ENCODE measurements at places on chromosomes 3 and 15.

DNA sequence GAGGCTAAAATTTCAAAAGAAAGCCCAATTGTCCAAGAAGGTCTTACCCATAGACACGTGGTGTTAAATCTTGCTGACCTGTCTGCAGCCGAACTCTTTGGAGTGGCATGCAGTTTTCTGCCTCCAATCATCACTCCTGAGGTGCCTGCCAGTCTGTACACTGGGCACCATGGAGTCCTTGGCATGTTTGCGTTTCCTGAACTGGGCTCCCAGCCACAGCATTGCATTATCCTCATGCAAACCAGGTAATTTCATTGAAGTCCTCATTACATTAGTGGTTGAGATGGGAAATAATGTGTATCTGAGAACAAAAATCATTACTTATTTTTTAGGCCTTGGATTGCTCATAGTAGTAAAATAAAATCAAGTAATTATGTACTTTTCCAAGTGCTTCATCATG, 152.3 kb downstream of the AKAP13 start:
- H3K27me3 ChIP-seq = no peaks in the 10 kb centered on the region
- H3K36me3 ChIP-seq = peaks cover 48% of the 10 kb centered on the region
- DNase-seq = no peak
- peak overlapping the region; percentile 47 for H3K27ac ChIP-seq

GRCh38 chr3:124653071-124653796, 77.0 kb upstream of the UMPS start:
- H3K27ac ChIP-seq = no peak overlapping the region
- H3K36me3 ChIP-seq = peaks cover 46% of the 10 kb centered on the region
- no peak overlapping the region for H3K4me3 ChIP-seq
- peaks cover 6% of the 10 kb centered on the region for H3K4me1 ChIP-seq
- H3K27me3 ChIP-seq = no peaks in the 10 kb centered on the region

DNA sequence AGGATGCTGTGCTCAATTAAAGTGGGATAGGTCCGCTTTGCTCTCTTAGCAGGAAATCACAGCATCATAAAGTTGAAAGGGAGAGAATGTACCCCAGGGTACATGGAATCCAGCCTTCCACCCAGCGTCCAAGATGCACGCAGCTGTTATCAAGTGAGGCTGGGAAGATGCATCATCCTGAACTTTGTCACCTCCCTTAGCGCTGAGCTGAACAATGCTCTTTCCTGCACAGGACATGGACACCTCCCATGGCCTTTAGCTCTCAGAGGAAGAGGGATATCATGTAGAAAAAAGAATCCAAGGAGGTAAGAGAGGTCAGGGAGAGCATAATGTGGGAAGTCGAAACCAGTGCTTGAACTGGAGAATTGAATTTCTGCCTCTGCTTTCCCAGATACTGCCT, 192.8 kb downstream of the FEZF2 start:
- peaks cover 22% of the 10 kb centered on the region for H3K4me1 ChIP-seq
- H3K27me3 ChIP-seq = no peaks in the 10 kb centered on the region
- H3K36me3 ChIP-seq = peaks cover 45% of the 10 kb centered on the region
- no peak for DNase-seq

GRCh38 chr3:160224256-160224655, 966 bp upstream of the C3orf80 start:
- peaks cover 64% of the 10 kb centered on the region for H3K27me3 ChIP-seq
- H3K27ac ChIP-seq = no peak overlapping the region
- DNase-seq = peak; percentile 3
- peak overlapping the region; percentile 84 for H3K4me3 ChIP-seq
- peaks cover 19% of the 10 kb centered on the region for H3K4me1 ChIP-seq

GRCh38 chr3:171293142-171293782, 166.9 kb downstream of the TNIK start:
- peaks cover 17% of the 10 kb centered on the region for H3K4me1 ChIP-seq
- H3K27ac ChIP-seq = no peak overlapping the region
- H3K4me3 ChIP-seq = no peak overlapping the region
- H3K36me3 ChIP-seq = no peaks in the 10 kb centered on the region
- H3K27me3 ChIP-seq = peaks cover 3% of the 10 kb centered on the region

DNA sequence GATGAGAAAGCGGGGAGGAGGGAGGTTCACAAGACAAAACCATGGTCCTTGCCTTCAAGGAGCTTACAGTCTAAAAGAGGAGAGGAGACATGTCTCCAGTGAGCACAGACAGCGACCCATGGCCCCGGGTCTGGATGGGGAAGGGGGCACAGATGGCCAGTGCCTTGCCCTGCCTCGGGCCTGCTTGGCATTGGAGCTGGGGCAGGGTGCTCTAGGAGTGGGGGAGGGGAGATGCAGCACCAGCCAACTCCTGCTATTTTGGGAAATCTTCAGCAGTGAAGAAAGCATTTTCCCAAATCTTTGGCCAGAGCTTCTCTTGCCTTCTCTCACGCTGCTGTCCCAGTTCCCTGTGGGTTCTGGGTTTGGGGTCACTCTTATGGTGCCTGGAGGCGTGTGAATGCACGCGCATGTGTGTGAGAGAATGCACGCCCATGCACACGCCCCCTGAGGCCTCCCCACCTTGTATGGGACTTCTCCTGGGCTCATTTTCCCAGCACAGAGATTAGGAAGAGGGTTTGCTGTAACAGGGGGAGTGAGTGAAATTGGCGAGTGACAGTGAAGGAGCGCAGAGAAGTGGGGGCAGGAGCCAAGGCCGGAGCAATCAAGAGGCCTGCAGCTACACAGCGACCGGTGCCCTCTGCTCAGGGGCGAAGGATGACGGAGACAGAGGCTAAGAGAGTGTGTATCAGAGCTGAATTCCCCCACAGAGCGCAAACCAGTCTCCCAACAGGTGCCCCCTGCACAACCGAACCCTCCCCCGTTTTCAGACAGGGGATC, 71.5 kb downstream of the SEMA5B start:
- no peak overlapping the region for H3K27ac ChIP-seq
- peaks cover 14% of the 10 kb centered on the region for H3K27me3 ChIP-seq
- H3K36me3 ChIP-seq = no peaks in the 10 kb centered on the region
- peaks cover 51% of the 10 kb centered on the region for H3K4me1 ChIP-seq
- no peak for DNase-seq
- H3K4me3 ChIP-seq = no peak overlapping the region

DNA sequence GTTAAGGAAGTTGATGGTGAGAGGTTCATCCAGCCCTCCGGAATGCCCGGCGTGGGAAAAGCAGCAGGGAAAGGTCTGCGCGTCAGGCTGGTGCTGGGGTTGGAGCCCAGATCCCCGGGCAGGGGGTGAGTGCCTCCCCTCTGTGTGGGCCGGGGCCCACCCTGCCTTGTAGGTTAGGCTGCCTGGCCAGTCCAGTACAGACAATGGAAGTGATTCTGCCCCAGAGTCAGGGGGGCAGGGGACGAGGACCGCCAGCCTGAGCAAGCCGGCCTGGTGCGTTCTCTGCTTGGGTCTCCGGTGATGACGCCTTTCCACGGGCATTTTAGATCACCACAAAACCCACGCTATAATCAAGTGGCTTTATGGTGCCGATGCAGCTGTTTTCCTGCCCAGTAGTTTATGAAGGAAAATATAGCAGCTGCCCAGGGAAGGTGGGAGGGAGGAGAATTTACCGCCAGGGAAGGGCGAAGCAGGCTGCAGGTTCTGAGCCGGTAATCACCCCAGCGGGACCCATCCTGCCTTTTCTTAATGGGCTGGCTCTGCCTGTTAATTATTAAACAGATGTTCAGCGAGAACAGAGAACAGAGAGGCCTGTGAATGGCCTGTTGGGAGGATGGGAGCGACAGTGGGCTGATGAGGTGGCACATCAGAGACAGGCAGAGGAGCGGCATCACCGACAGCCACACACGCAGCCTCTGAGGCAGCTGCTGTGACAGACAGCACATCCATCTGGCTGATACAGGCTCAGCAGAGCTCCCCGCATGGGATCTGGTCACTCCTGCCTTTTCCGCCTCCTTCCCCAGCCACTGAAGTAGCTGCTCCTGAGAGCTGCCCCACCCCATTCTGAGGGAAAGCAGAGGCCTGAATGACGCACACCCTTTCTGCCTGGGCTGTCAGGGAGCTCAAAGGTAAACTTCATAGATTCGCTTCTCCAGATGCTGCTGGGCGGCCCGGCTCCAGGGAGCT, 35.2 kb downstream of the BDH1 start:
- peaks cover 55% of the 10 kb centered on the region for H3K4me1 ChIP-seq
- H3K36me3 ChIP-seq = no peaks in the 10 kb centered on the region
- H3K4me3 ChIP-seq = peak overlapping the region; percentile 46
- DNase-seq = peak; percentile 39
- peaks cover 16% of the 10 kb centered on the region for H3K27me3 ChIP-seq

- peaks cover under 1% of the 10 kb centered on the region for H3K27me3 ChIP-seq
- no peak for DNase-seq
- peaks cover 2% of the 10 kb centered on the region for H3K36me3 ChIP-seq
- peak overlapping the region; percentile 7 for H3K4me3 ChIP-seq
Measured at GRCh38 chr3:170321321-170322034, 36.0 kb upstream of the SKIL start.

GRCh38 chr15:84034578-84035398, 200.8 kb upstream of the GOLGA6L4 start:
- H3K27ac ChIP-seq = no peak overlapping the region
- H3K36me3 ChIP-seq = no peaks in the 10 kb centered on the region
- peaks cover 18% of the 10 kb centered on the region for H3K27me3 ChIP-seq

DNA sequence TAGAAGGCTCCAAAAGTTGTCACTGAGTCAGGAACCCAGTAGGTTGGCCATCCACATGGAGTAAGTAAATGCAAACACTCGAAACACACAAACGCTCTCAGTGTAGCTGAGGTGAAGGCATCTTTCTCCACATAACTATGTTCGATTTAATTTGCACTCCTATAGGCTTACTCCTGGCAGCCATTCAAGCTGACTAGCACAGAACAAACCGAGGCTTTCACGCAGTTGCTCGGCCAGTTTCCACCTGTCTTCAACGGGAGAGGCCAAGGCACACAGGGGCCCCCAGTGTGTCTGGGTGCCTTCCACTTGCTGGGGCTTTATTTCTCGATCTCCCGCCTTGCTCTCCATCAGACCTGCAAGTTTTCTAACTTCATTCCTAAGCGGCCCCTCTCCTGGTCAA, 18.9 kb downstream of the RGMA start:
- peak overlapping the region; percentile 98 for H3K4me3 ChIP-seq
- H3K27ac ChIP-seq = peak overlapping the region; percentile 99
- peaks cover 7% of the 10 kb centered on the region for H3K27me3 ChIP-seq
- H3K4me1 ChIP-seq = peaks cover 85% of the 10 kb centered on the region
- no peak for DNase-seq

GRCh38 chr15:29887721-29888120, 65.5 kb upstream of the TJP1 start:
- peaks cover 14% of the 10 kb centered on the region for H3K27me3 ChIP-seq
- no peak overlapping the region for H3K4me3 ChIP-seq
- no peaks in the 10 kb centered on the region for H3K36me3 ChIP-seq
- H3K4me1 ChIP-seq = peaks cover 22% of the 10 kb centered on the region
- no peak for DNase-seq

GRCh38 chr3:147775411-147775810, 366.2 kb downstream of the ZIC1 start:
- no peak for DNase-seq
- no peak overlapping the region for H3K4me3 ChIP-seq
- peaks cover 3% of the 10 kb centered on the region for H3K27me3 ChIP-seq
- no peaks in the 10 kb centered on the region for H3K4me1 ChIP-seq

GRCh38 chr15:99702895-99703602, 30.2 kb downstream of the LYSMD4 start:
- no peak overlapping the region for H3K4me3 ChIP-seq
- DNase-seq = no peak
- no peaks in the 10 kb centered on the region for H3K4me1 ChIP-seq
- H3K27ac ChIP-seq = no peak overlapping the region
- H3K36me3 ChIP-seq = no peaks in the 10 kb centered on the region
- H3K27me3 ChIP-seq = no peaks in the 10 kb centered on the region

GRCh38 chr3:192494174-192494573, 233.2 kb downstream of the FGF12 start:
- no peak overlapping the region for H3K4me3 ChIP-seq
- H3K27ac ChIP-seq = no peak overlapping the region
- H3K4me1 ChIP-seq = no peaks in the 10 kb centered on the region
- H3K27me3 ChIP-seq = no peaks in the 10 kb centered on the region

GRCh38 chr3:171986176-171986575, 53.2 kb upstream of the FNDC3B start:
- peaks cover 4% of the 10 kb centered on the region for H3K36me3 ChIP-seq
- no peak overlapping the region for H3K4me3 ChIP-seq
- no peak overlapping the region for H3K27ac ChIP-seq
- H3K4me1 ChIP-seq = no peaks in the 10 kb centered on the region
- H3K27me3 ChIP-seq = peaks cover 3% of the 10 kb centered on the region

DNA sequence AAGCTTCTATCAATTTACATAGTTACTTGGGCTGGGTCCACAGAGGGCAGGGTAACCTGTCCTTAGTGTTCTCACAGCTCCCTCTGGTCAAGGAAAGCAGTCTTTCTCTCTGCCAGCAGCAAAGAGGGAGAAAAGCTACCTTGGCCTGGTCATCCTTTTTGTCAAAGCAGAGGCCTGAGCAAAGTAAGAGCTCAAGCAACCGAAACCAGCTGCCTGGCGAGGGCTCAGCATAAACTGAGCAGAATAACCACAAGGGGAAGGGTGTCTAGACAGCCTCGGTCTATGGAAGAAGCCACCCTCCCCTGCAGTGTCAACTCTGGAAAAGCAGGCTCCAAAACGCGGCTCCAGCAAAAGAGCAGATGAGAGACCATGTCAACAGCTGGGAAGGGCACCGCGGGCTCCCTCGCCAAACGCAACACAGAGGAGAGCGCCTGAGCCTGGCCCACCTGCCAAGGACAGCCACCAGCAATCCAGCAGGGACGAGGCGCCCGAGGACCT, 17.4 kb downstream of the LRIG1 start:
- no peak overlapping the region for H3K4me3 ChIP-seq
- peak overlapping the region; percentile 29 for H3K27ac ChIP-seq
- peaks cover 72% of the 10 kb centered on the region for H3K4me1 ChIP-seq
- H3K27me3 ChIP-seq = no peaks in the 10 kb centered on the region
- no peak for DNase-seq

DNA sequence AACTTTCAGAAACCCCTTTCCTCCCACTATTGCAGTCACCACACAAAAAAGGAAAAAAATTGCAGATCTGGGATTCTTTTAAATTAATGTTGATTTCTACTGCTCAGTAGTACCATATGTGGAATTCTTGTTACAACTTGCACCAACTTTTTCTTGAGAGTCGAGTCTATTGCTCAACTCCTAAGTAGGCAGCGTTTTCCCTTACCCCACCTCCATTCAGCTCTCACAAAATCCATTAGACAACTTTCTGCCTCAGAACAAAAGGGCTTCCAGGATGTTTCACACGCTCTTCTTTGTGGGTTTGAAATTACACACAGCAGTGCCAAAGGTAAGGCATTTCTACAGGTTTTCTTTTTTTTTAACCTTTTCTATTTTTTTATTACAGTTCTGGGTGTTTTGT, 179.5 kb downstream of the ANXA2 start:
- no peak for DNase-seq
- H3K4me3 ChIP-seq = no peak overlapping the region
- H3K4me1 ChIP-seq = peaks cover 38% of the 10 kb centered on the region
- H3K36me3 ChIP-seq = no peaks in the 10 kb centered on the region
- peak overlapping the region; percentile 10 for H3K27ac ChIP-seq

GRCh38 chr3:124611520-124611919, 118.7 kb upstream of the UMPS start:
- H3K4me1 ChIP-seq = no peaks in the 10 kb centered on the region
- no peak overlapping the region for H3K27ac ChIP-seq
- H3K4me3 ChIP-seq = no peak overlapping the region
- no peaks in the 10 kb centered on the region for H3K27me3 ChIP-seq

- no peak for DNase-seq
- H3K27ac ChIP-seq = no peak overlapping the region
- H3K36me3 ChIP-seq = no peaks in the 10 kb centered on the region
- H3K4me3 ChIP-seq = peak overlapping the region; percentile 79
- H3K27me3 ChIP-seq = peaks cover 28% of the 10 kb centered on the region
- H3K4me1 ChIP-seq = peaks cover 38% of the 10 kb centered on the region
Measured at GRCh38 chr15:48642795-48643194, 2.7 kb downstream of the FBN1 start.

GRCh38 chr3:158642005-158642404, 2.3 kb upstream of the GFM1 start:
- H3K4me3 ChIP-seq = no peak overlapping the region
- H3K4me1 ChIP-seq = peaks cover 23% of the 10 kb centered on the region
- DNase-seq = no peak
- peaks cover 8% of the 10 kb centered on the region for H3K27me3 ChIP-seq
- H3K36me3 ChIP-seq = peaks cover 7% of the 10 kb centered on the region
